ENCODE measurements at places on chromosomes 11 and 22.

GRCh38 chr22:39518144-39518786, 2.1 kb upstream of the ATF4 start:
- no peak for DNase-seq

- no peak for DNase-seq
Measured at GRCh38 chr22:39243439-39244135, 1.2 kb downstream of the PDGFB start.

DNA sequence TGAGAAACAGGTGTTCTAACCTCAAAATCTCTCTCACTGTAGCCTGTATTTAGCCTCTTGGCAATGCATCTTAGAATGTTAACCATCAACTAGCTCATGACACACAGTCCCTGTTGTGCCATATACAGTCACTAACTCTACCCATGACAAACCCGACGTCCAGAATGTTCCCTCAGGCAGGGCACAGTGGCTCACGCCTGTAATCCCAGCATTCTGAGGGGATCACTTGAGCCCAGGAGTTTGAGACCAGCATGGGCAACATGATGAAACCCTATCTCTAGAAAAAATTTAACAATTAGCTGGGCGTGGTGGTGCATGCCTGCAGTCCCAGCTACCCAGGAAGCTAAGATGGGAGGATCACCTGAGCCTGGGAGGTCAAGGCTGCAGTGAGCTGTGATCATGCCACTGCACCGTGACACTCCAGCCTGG, 18.2 kb upstream of the CCDC34 start:
- DNase-seq, result no peak

DNA sequence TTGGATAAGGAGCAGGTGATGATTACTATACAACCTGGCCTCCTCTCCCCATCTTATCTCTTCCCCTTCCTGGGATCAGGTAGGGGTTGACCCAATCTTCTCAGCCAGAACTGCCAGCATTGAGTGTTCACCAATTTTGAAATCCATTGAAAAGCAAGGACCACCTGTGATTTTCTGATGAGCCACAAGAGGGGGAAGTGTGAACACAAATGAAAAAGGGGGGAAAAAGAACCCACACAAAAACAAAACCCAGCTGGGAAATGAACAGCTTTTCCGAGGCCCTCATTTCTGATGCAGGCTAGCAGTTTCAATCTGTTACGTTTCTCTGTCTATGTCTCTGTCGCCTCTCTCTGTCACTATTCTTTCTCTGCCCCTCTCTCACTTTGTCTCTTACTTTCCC, 161.9 kb downstream of the INSC start:
- DNase-seq, result no peak

DNA sequence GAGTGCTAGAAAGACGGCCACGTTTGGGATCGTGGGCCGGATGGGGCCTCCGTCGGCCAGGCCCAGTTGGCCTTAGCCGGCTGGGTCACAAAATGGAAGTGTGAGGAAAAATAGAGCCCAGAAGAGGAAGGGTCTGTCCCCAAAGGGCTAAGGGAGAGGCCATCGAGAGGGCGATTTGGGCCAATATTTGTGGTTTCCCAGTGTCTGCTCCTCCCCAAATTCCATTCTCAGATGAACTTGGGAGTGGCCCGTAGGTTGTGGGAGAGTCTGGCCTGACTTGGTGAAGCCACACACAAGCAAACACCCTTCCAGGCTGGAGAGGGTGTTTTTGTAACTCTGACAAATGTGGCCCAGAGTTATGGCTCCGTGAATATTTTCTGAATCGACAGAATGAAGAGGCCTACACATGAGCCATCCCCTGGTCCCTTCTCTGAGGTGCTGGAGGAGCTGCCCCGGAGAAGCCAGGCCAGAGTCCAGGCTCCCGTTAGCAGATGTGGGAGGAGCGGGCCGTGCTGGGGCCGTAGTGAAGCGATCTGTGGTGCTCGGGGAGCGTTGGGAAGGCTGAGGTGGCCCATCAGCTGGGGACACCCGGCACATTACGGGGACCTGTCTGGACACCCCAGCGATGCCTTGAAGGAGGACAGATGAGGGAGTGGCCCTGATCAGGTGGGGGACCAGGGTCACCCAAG, 73.5 kb upstream of the PPARA start:
- DNase-seq, result no peak

DNA sequence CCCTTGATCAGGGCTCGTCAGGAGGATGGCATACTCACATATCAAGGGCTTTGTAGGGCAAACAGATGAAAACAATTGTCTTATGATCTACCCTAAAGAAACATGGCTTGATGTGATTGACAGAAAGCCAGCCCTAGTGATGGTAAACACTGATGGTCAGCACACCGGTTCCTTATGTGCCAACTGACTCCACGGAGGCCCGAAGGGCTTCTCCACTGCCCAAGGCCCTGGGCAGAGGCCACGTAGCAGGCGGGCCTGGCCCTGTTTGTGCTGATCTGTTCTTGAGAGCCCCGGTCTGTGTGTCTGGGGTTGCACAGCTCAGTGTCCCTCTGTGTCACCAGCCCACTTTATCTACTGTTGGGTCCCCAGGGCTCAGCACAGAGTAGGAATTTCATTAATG, 115.2 kb downstream of the GRIK4 start:
- DNase-seq, result no peak

GRCh38 chr11:103358251-103358650, 249.0 kb downstream of the DYNC2H1 start:
- DNase-seq, result no peak

DNA sequence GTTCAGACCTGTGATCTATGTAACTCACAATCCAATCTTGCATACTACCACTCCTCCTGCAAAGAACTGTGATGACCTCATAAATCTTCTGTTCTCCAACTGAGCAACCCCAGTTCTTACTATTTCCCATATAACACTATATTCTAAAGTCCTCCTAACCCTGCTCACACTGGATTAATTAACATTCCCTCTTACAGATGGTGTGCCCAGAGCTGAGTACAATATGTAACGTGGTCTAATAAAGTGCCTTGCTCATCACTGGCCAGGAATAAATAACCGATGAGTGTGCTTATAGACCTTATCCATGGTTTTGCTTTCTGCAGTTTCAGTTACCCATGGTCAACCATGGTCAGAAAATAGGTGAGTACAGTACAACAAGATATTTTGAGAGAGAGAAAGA, 28.6 kb downstream of the PRCP start:
- DNase-seq, result no peak

DNA sequence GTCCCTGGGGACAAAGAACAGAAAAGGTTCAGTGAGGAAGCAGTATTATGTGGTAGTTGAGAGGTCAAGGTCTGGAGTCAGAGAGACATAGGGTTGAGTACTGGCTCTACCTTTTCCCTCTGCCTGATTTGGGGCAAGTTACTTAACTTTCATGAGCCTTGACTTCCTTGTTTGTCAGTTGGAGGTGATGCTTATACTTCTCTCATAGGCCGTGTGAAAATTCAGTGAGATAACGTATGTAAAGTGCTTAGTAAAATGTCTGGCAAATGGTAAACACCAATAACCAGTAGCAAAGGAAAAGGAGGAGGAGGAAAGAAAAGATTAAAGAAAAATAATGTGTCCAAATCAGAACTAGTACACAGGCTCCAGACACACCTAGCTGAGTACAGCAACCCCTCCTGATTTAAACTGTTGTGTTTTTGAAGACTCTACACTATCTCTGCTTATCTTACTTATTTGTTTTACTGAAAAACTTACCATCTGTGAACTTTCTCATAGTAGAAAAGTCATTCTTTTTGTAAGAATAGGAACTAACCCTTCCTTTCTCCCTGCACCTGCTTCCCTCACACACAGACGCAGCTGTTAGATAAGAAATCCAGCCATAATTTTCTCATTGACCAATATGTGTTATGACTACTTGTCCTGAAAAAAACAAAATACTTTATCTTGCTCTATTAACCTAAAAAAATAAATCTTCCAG, 126.9 kb downstream of the CD44 start:
- DNase-seq, result no peak

- DNase-seq, result no peak
Measured at GRCh38 chr11:92790366-92790765, 179.1 kb upstream of the MTNR1B start.

Measured in colonic mucosa (tissue), 4 donors.